ENCODE measurements at places on chromosomes 7 and 10.

GRCh38 chr7:38307640-38308039 lies 34.2 kb upstream of the TARP start:
- no peak for DNase-seq

DNA sequence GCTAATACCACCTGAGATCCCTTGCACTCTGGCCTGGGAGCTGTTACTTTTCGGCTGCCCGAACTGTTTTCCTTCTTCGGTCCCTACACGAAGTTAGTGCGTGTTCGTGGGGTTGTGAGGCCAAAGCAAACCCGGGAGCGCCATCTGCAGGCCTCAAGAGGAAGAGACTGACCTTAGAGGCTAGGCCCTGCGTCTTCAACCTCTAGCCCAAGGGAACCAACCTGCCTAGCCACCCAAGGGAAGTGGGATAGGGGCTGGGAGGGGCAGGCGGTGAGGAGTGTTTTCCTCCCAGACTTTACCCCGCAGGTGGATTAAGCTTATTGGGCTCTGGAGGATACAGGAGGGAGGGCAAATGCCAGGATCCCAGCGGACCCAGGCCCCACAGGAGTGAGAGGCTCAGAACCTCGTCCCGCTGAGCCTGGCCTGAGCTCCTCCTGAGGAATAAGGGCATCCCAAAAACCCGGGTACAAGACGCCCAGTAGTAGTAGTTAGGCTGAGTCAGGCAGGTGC lies 1.7 kb upstream of the PAX2 start:
- peak; percentile 47 for DNase-seq

- DNase-seq, result no peak
These were observed 1.0 kb upstream of the HOXA11 start for GRCh38 chr7:27185854-27186667.

DNA sequence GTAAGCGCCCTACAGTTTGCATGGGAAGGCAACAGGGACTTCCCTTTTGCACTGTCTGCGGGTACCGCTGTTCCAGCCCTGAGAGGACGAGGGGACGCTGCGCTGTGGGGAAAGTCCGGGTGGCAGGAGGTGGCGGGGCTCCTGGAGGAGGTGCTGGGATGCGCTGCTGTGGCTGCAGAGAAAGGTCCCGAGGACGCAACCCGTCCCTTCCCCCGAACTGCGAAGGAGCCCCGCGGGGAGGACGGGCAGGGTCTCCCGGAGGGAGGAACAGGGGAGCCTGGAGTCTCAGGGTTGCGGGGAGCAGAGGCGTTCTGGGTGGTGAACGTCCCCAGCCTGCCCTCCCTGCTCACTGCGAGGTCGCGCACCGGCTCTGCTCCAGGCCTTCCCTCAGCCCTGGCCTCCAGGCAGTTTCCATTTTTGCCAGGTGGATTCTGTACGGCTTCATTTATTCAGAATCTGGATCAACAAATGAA lies 91.6 kb downstream of the CXCL12 start:
- no peak for DNase-seq

GRCh38 chr10:111474786-111475185 lies 398.0 kb downstream of the ADRA2A start:
- no peak for DNase-seq
